ENCODE measurements at places on chromosomes 12 and 14.

GRCh38 chr14:79705126-79705894, 506.0 kb downstream of the DIO2 start:
- DNase-seq = no peak

GRCh38 chr12:12720672-12721161, 3.5 kb downstream of the CDKN1B start:
- DNase-seq = no peak

DNA sequence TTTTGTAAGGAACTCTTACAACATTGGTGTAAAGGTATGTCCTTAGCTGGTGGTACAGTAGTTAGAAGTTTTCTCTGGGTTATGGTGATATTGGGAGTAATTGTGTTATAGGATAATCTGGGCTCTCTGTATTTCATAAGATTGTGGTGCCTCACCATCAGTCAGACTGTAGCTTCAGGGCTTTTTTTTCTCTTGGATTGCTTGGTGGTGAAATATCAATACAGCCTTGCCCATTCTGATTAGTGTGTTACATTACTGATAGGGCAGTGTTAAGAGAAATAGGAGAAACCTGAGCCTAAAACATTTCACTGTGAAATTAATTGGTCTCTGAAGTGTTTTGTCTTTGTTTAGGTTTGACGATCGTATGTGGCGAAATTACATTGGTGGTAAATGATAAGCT, 71.0 kb downstream of the RCOR1 start:
- no peak for DNase-seq

- no peak for DNase-seq
Observed at GRCh38 chr14:71060274-71060673, 153.0 kb downstream of the PCNX1 start.

DNA sequence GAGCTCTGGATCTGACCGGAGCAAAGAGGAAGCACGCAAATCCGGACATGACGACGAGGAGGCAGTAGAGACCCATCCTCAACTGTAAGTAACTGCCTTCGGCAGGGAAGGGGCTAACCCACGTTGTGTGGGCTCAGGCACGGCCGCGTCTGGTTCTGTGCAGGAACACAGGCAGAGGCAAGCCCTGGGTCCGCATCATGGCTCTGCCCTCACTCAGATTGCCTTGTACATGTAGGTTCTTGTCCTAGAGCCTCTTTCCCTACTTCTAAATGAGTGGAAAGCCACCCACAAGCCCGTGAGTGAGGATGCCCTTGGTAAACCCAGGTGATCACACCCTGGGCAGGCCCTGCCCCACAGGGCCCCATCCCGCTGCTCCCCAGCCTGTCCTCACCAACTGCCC, 8.9 kb upstream of the RPLP0 start:
- no peak for DNase-seq

GRCh38 chr12:112049351-112049750, 36.1 kb downstream of the ERP29 start:
- no peak for DNase-seq

- no peak for DNase-seq
Observed at GRCh38 chr12:124994437-124994975, 1.1 kb downstream of the BRI3BP start.

- no peak for DNase-seq
Observed at GRCh38 chr12:57148469-57149244, 1.2 kb upstream of the LRP1-AS start.

DNA sequence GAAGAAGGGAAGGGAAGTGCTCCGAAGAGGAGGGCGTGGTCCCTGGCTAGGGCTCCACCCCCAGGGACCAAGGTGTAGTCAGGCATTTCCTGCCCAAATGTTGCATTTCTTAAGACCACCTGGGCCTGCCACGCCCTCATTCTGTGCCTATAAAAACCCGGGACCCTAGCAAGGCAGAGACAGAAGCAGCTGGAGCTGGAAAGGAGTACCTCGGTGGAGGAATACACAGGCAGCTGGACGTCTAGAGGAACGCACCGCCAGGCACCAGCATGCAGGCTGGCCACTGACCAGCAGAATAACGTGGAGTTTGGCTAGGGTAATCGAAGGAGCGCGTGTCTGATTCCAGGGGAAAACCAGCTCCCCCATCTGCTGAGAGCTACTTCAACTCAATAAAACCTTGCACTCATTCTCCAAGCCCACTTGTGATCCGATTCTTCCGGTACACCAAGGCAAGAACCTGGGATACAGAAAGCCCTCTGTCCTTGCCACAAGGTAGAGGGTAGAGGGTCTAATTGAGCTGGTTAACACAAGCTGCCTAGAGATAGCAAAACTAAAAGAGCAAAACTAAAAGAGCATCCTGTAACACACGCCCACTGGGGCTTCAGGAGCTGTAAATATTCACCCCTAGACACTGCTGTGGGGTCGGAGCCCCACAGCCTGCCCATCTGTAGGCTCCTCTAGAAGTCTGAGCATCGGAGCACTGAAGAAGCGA, 21.0 kb downstream of the CFL2 start:
- DNase-seq = no peak

- DNase-seq = no peak
Observed at GRCh38 chr14:65000898-65001591, 14.3 kb downstream of the FNTB start.

GRCh38 chr12:57347284-57347683, 83.6 kb downstream of the R3HDM2 start:
- DNase-seq = no peak

GRCh38 chr12:105357162-105357691, 26.7 kb downstream of the C12orf75 start:
- no peak for DNase-seq

DNA sequence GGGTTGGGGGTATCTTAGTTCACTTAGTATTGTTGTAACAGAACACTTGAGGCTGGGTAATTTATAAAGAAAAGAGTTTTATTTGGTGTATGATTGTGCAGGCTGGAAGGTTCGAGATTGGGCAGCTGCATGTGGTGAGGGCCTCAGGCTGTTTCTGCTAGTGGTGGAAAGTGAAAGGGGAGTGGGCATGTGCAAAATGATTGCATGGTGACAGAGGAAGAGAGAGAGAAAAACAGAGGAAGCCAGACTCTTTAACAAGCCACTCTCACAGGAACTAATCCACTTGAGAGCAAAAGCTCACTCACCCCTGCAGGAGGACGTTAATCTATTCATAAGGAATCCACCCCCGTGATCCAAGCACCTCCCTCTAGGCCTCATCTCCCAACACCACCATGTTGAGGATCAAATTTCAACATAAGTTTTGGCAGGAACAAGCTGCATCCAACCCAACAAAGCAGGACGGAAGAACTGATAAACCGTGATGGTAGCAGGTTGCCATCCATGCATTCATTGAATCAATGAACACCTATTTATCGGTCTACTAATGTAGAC, 165.0 kb upstream of the GZMB start:
- no peak for DNase-seq

- no peak for DNase-seq
Observed at GRCh38 chr12:52211716-52212585, 20.1 kb upstream of the KRT80 start.

DNA sequence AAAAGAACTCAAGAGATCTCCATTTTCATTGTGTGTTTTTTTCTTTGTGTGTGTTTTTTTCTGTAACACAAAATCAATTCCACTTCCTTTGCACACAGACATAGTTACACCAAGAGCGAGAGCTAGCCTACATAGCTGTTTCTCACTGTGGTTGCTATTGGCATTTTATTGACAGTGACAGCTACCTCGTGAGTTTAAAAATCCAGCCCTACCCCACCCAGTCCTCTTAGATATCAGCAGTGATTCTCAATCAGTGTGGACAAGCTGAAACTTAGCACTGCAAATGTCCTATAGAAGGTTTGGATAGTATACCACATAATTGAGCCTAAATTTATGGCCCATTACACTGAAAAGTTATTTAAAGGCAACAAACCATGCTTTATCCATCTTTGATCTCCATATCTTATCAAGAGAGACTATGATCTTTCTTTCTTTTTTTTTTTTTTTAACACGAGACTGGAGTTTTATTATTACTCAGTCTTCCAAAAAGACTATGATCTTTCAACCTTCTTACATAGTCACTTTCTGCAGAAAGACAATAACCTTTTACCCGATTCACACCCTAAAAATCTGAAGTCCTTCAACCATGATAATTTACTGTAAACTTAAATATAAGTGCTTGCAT, 46.8 kb downstream of the ATP2B1 start:
- no peak for DNase-seq

DNA sequence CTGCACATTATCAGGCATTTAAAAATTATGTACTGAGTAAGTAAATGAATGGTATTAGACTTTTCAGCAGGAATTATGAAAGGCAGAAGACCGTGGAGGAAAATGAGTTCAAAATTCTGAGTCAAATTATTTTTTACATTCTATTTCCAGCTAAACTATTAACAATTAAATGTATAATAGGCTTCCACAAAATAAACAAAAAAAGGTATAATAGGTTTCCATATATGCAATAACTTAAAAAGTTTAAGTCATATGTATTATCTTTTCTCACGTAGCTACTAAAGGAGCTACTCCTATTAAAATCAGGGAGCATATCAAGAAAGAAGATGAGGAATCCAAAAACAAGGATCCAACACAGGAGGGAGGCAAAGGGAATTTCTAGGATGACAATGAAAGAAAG, 11.4 kb upstream of the VCPKMT start:
- DNase-seq = no peak

DNA sequence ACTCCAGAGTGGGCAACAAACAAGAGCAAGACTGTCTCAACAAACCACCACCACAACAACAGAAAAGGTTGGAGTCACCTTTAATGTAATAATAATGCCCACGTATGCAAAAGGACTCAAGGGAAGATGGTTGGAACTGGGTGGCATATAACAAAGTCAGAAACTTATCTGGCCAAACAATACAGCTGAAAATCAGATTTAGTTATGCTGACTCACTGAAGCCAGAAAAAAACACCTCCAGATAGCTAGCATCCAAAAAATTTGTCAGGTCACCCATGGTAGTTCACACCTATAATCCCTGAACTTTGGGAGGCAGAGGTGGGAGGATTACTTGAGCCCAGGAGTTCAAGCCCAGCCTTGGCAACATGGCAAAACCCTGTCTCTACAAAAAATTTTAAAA, 24.4 kb downstream of the SLC11A2 start:
- no peak for DNase-seq

DNA sequence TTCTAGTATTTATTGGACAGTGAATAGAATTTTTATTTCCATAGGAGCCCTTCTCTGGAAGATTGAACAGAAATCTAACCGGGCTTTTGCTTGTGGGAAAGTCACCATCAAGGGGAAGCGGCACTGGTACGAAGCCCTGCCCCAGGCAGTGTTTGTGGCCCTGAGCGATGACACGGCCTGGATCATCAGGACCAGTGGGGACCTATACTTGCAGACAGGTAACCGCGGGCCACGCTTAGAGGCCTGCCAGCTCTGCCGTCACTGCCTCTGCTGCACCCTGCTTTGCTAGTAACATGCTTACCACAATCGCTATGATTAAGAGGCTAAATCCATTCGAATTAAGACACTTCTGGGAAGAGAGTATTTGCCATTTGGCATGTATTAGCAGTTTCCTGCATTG, 69.2 kb downstream of the ANKRD9 start:
- DNase-seq = no peak

- no peak for DNase-seq
Observed at GRCh38 chr12:11767029-11767724, 117.7 kb downstream of the ETV6 start.

DNA sequence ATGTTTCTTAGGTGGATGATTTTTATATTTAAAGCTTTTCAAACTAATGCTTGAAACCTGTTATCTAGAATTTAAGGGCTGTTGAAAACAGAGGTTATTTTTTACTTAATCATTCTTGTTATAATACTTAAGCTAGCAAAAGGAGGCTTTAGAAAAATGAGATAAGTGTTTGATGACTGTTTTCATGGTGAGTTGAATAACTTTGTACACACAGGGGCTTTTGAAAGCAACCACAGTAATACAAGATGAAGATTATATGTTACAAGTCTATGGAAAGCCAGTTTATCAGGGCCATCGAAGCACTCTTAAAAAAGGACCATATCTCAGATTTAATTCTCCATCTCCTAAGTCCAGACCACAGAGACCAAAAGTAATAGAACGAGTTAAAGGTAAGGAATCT, 33.3 kb downstream of the KIAA0586 start:
- no peak for DNase-seq

GRCh38 chr12:121330692-121331091, 21.5 kb downstream of the ANAPC5 start:
- no peak for DNase-seq

DNA sequence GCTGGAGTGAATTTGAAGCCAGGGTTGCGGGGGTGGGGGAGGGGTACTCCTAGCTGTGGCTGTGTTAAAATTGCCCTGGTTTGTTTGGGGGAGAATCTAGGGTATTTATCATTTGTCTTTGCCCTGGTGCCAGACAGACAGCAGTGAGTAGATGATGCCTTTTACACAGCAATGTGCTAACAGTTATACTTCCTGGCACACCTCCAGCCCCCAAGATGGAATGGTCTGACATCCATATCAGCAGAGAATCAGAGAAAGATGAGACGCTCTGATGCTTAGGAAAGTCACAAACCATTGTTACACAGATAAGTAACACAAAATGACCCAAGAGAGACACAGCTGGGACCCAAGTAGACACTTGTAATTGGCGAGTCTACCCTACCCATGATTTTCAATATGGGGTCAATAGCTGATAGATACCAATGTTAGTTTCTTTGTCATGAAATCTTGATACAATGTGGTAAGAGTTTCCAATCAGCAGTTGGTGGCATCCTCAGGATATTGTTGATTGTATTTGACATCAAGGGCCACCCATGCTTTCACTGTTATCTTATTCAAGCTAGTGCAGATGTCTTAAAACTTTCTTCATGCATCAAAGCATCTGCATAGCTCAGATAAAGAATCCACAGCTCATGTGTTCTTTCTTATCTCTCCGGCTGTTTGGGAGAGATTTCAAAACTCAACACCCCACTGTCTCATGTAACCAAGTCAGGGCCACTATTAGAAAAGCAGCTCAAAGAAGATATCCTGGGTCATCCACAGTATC, 2.6 kb upstream of the PRKAB1 start:
- DNase-seq = no peak

- DNase-seq = no peak
Observed at GRCh38 chr12:17108877-17109541, 503.0 kb upstream of the LMO3 start.

- DNase-seq = no peak
Observed at GRCh38 chr14:52553002-52553670, 500 bp downstream of the GPR137C start.

GRCh38 chr12:26378711-26379110, 183.3 kb downstream of the SSPN start:
- DNase-seq = no peak

DNA sequence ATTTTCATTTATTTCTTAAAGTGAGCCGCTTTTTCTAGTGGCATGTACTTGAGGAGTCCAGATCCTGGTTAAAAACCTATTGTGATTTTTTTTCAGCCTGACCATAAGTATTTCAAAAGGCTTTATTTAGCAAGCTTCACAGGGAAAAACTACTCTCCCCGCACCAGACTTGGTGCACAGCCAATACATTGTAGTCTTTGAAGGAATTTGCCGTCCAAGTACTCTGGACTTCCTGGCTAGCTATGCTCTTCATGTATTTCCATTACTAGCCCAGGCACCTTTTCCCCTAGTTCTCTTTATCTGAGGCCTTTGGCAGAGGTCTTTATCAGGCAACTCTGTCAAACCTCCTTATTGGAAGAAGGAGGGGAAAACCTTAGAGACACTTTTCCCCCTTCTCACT, 234.7 kb downstream of the CCDC91 start:
- no peak for DNase-seq

Data from activated naive CD8-positive, alpha-beta T cell treated with anti-CD3 and anti-CD28 coated beads, Interleukin-2, amount 50 U/mL, for 16 hours (primary cell).